ENCODE measurements at places on chromosomes 11 and 22. TPM values are rescaled to one million over a fixed set of nuclear protein-coding genes. Genes with fewer than 3 reads are reported as not detected.

The DCHS1 gene
- polyA plus RNA-seq = 1.3 TPM

The SPTBN2 gene
- polyA plus RNA-seq = 78.9 TPM

The CRACR2B gene
- 91.3 TPM for polyA plus RNA-seq

The CD248 gene
- 19.2 TPM for polyA plus RNA-seq

The ROBO4 gene
- polyA plus RNA-seq = 4.6 TPM

The RPL27A gene
- 2,638 TPM for polyA plus RNA-seq

- no peak overlapping the region for H3K4me3 ChIP-seq
- peaks cover 5% of the 10 kb centered on the region for H3K4me1 ChIP-seq
- no peak overlapping the region for H3K27ac ChIP-seq
- H3K27me3 ChIP-seq = no peaks in the 10 kb centered on the region
- no peak for DNase-seq
- no peaks in the 10 kb centered on the region for H3K36me3 ChIP-seq
Measured at GRCh38 chr11:107272561-107272960, 185.1 kb downstream of the CWF19L2 start.

DNA sequence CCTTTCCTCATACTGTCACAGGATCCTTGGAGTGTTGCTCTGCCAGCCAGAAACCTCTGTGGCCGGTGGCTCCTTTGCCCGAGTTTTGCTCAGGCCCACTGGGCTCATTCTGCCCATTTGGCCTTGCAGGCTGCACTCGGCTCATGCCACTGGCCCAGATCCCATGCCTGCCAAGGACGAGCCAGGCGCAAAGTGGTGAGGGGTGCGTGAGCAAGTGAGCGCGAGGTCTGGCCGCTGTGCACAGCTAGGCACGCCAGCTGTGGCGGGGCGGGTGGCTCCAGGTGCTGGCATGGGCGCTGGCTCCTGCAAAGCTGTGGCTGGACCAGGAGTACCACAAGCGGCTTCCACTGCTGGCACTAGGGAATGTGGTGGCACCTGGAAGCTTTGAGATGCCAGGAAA is 2.8 kb upstream of the RNF141 start:
- no peaks in the 10 kb centered on the region for H3K4me1 ChIP-seq
- H3K27ac ChIP-seq = no peak overlapping the region
- H3K27me3 ChIP-seq = no peaks in the 10 kb centered on the region
- no peak for DNase-seq
- no peaks in the 10 kb centered on the region for H3K36me3 ChIP-seq
- no peak overlapping the region for H3K4me3 ChIP-seq

DNA sequence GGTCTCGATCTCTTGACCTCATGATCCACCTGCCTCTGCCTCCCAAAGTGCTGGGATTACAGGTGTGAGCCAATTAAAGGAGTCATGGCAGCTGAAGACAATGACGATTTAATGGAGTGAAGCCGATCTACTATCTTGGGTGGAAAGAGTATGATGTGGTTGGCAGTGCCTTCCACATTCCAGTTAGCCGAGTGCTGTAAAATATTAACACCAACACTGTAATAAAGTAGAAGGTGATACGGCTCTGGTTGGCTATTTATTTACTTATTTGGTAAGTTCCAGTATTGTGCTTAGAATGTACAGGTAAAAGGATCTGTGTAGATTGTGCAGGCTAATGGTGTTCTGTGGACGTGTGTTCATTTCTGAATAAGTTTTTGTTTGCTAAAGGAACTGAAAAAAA is 149.6 kb upstream of the MTMR2 start:
- no peak for DNase-seq
- H3K27ac ChIP-seq = no peak overlapping the region
- no peaks in the 10 kb centered on the region for H3K36me3 ChIP-seq
- H3K4me3 ChIP-seq = no peak overlapping the region

GRCh38 chr11:28108958-28109357 is 770 bp downstream of the METTL15 start:
- peaks cover 31% of the 10 kb centered on the region for H3K4me1 ChIP-seq
- H3K4me3 ChIP-seq = no peak overlapping the region
- no peak overlapping the region for H3K27ac ChIP-seq
- H3K36me3 ChIP-seq = no peaks in the 10 kb centered on the region
- DNase-seq = no peak
- H3K27me3 ChIP-seq = no peaks in the 10 kb centered on the region

DNA sequence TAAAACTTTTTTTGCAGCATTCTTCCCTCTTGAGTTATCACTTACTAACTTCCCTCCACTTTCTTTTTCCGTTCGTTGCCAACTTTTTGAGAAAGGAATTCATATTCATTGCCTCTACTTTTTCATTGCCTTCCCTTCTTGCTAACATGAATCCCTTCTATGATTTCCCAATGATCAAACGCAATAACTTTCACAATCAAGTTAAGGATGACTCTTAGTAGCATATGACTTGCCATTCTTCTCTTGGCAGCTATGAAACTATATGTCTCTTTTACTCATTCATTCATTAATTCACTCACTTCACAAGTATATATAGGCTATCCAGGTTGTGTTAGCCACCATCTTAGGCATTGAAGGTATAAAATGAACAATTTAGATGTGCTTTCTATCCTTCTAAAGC is 16.6 kb upstream of the ARHGAP20 start:
- no peak for DNase-seq
- H3K4me1 ChIP-seq = no peaks in the 10 kb centered on the region
- no peaks in the 10 kb centered on the region for H3K27me3 ChIP-seq
- no peaks in the 10 kb centered on the region for H3K36me3 ChIP-seq
- no peak overlapping the region for H3K4me3 ChIP-seq
- H3K27ac ChIP-seq = no peak overlapping the region

GRCh38 chr22:39706376-39707140 is 136.0 kb downstream of the CACNA1I start:
- H3K4me1 ChIP-seq = peaks cover 14% of the 10 kb centered on the region
- DNase-seq = no peak
- H3K27ac ChIP-seq = no peak overlapping the region
- H3K36me3 ChIP-seq = no peaks in the 10 kb centered on the region

- peak overlapping the region; percentile 69 for H3K27ac ChIP-seq
- H3K4me1 ChIP-seq = peaks cover 2% of the 10 kb centered on the region
- no peaks in the 10 kb centered on the region for H3K36me3 ChIP-seq
- H3K4me3 ChIP-seq = no peak overlapping the region
- DNase-seq = no peak
Measured at GRCh38 chr22:33812360-33812977, 107.8 kb downstream of the LARGE1 start.

DNA sequence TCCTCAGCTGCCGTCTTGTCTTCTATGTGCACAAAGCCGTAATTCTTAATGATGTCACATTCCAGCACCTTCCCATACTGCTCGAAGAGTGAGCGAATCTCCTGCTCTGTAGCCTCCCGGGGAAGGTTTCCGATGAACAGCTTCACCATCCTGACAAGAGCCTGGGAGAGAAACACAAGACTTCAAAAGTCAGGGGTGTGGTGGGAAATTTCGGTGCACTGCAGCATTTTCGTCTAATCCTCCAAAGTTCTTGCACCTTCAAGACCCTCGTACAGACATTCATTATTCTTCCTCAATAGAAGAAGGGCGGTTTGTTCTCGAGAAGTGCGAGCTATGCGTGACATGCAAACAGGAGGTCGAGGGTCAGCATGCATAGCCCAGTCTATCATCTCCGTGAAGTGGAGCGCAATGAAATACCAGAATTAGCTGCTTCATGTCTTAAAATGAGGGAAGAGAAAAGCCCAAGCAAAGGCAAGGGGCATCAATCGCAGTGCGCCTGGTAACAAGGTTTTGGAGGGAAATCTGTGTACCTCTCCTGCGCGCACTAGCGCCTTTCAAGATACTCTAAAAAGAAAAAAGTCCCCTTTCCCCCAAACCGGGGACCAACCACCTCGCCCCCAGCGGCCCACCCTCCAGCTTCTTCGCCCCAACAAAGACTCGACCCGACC is 622 bp downstream of the RBM4B start:
- no peaks in the 10 kb centered on the region for H3K27me3 ChIP-seq
- H3K4me1 ChIP-seq = peaks cover 33% of the 10 kb centered on the region
- peak overlapping the region; percentile 86 for H3K27ac ChIP-seq
- DNase-seq = no peak
- no peaks in the 10 kb centered on the region for H3K36me3 ChIP-seq
- H3K4me3 ChIP-seq = peak overlapping the region; percentile 97

Measured in adrenal gland (tissue), 19 donors.